Astrocyte of the cerebellum (primary cell): ENCODE measurements at places on chromosomes 5 and 9.

GRCh38 chr5:171710451-171711024 is 75.1 kb upstream of the SMIM23 start:
- no peak for DNase-seq

- no peak for DNase-seq
Observed at GRCh38 chr9:112860451-112860850, 30.2 kb downstream of the SLC46A2 start.

DNA sequence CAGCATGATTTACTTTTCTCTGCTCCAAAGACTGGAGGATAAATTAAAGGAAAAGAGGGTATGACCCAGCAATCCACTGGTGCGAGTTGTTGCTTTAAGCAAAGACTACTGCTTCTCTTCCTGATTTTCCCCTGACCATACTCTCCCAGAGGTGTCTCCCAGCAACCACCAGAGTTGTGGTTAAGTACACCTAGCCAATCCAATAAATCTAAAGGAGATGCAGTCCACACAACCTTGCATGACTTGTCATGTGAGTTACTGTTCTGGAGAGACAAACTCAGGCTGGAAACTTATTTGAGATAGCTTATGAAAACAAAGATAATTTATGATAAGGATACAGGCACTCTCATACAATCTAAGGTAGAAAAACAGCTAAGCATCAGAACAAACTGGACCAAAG is 11.9 kb downstream of the TMC1 start:
- DNase-seq, result no peak

GRCh38 chr9:70043285-70043684 is 363 bp upstream of the MAMDC2 start:
- DNase-seq, result no peak

GRCh38 chr9:69400470-69400869 is 75.5 kb downstream of the ENTREP1 start:
- no peak for DNase-seq

DNA sequence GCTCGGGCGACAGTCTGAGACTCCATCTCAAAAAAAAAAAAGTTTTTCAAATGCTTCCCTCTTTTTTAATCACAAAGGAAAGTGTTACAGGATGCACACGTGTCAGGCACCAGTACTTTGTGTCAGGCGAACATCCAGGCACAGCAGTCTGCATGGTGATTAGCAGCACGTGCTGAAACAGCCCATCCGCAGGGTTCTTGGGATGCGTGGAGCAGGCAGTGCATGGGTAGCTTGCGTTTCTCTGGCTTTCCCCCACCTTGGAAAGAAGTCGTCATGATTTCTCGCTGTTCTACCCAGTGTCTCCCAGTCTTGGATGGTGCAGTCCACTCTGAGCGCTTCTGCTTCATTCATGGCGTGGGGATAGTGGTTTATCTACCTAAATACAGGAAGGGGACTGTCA is 35.4 kb downstream of the GPR107 start:
- no peak for DNase-seq

GRCh38 chr5:140965905-140966292 is 377 bp upstream of the PCDHAC2 start:
- DNase-seq, result no peak

- peak; percentile 88 for DNase-seq
Observed at GRCh38 chr5:150138551-150139265, 16.9 kb downstream of the PDGFRB start.

DNA sequence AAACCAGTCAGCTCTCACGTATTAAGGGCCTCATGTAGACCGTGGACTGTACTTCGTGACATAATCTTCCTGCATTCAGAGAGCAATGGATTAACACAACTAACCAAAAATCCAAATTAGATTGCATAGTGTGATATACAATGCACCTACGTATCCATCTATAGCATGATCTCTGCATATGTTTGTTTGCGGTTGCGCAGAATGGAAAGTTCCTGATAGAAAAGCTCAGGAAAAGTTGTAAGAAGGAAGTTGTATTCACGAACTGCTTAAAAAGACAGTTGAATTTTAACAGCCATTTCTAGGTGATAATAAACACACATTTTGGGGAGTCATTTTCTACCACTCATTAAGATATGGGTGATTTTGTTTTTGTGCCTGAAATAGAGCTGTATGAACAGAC is 869.0 kb downstream of the TLE4 start:
- DNase-seq, result no peak

- DNase-seq, result peak; percentile 91
Observed at GRCh38 chr5:103461243-103461642, 101.3 kb downstream of the NUDT12 start.

DNA sequence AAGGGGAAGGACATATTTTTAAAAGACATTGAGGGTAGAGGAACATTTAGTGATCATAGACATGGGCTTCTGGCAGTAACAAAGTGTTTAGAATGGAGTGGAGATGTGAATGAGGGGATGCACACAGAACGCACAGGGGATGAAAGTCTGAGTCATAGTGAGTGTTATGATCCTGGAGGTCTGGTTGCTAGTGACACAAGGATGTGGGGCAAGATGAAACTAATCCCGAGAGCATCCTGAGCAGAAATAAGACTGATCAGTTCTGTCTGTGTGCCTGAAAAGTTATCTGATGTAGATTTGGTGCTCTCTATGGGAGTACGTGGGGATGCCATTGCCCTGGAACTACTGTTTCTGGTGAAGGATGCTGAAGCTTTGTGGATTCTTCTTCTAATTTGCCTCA is 141.1 kb downstream of the CHSY3 start:
- DNase-seq, result no peak

GRCh38 chr9:76414661-76415060 is 20.4 kb upstream of the RFK start:
- peak; percentile 81 for DNase-seq

- DNase-seq, result peak; percentile 80
Observed at GRCh38 chr9:130866474-130866965, 30.1 kb downstream of the QRFP start.

- DNase-seq, result no peak
Observed at GRCh38 chr5:135921388-135921787, 25.7 kb upstream of the IL9 start.

GRCh38 chr9:133114886-133115603 is 6.0 kb downstream of the RALGDS start:
- no peak for DNase-seq

- DNase-seq, result no peak
Observed at GRCh38 chr9:12934545-12935272, 159.9 kb downstream of the LURAP1L start.

GRCh38 chr5:175321927-175322532 is 122.0 kb downstream of the DRD1 start:
- peak; percentile 41 for DNase-seq

- no peak for DNase-seq
Observed at GRCh38 chr9:133168432-133168831, 4.7 kb upstream of the GBGT1 start.

GRCh38 chr5:89707891-89708290 is 701.7 kb downstream of the CETN3 start:
- DNase-seq, result no peak

DNA sequence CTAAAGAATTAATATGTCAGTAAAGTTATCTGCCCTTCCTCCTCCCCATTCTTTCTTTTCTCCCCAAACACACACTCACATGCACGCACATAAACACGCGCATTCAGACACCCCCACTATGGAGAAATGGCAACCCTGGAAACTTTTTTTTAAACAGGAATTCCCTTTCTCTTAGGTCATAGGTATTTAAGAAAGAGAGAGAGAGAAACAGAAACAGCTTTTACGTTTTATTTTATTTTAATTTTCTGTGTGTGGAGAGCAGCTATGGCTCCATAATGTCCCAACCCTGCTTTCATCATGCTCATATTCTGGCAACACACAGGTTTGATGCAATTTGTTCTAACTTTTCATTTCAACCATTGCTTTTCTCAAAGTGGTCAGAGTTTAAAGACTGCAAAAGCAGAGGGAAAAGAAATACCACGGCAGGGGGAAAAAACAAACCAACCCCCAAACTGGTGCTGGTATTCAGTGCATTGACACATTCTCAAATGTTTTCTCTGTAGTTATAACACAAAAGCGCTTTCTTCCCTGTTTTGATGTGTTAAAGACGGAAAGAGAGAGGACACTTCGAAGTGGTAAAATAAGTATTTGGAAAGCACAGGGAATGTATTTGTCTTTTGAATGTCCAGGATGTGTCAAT is 126.0 kb upstream of the TMEM161B start:
- DNase-seq, result no peak

- no peak for DNase-seq
Observed at GRCh38 chr9:99973455-99973854, 67.0 kb downstream of the STX17 start.

DNA sequence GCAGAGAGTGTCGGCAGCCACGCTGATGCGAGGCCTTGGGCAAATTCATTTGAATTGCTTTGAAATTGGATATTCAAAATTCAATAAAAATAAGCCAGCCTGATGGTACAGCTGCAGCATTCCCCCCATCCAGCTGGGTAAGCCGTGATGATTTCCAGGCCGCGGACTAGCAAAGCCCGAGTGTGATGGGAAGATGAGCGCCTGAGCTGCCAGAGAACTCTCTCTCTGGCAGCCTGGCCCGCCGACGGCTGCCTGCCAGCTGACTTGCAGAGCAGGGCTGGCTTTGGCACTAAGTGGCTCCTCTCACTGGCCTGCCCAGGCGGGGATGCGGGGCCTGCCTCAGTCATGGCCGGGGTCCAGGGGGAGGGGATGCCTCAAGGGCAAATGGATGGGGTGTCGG is 268.3 kb upstream of the WWC1 start:
- no peak for DNase-seq

- no peak for DNase-seq
Observed at GRCh38 chr5:68367287-68367686, 151.7 kb downstream of the PIK3R1 start.

GRCh38 chr9:83932011-83932410 is 10.8 kb upstream of the KIF27 start:
- DNase-seq, result no peak

DNA sequence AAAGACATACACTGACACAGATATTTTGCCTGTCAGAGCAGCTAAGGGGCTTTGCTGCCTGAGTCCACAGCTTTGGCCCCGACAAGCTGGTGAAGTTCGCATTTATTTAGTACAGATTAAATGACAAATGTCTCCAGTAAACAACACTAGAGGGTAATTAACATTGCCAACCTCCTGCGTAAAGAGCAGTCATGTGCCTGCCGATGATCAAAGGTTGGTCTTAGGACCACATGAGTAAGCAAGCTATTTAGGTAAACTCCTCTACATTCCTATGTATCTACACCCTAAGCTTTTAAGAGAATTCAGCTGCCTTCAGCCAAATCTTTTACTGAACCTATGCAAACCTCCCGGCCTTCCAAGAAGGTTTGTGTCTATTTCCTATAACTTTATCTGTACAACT is 73.0 kb upstream of the PJA2 start:
- no peak for DNase-seq

DNA sequence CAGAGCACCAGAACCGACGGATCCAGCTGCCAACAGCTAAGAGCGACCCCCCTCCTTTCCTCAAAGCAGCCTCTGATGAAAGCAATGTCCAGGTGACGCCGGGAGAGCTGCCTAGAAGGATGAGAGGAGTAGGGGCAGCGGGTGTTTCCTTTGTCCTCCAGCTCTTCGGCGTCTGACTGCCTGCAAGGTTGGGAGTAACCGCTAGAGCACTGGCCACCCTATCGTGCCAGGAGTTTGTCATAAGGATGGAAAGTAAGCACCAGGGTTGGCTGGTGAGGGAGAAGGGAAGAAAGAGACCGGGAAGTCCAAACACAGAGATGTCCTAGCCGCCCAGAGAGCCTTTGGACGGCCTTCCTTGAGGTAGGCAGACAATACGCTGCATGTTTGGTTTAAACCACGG is 10.8 kb downstream of the MRPL36 start:
- DNase-seq, result no peak

GRCh38 chr9:20292002-20292401 is 330.3 kb downstream of the MLLT3 start:
- no peak for DNase-seq

DNA sequence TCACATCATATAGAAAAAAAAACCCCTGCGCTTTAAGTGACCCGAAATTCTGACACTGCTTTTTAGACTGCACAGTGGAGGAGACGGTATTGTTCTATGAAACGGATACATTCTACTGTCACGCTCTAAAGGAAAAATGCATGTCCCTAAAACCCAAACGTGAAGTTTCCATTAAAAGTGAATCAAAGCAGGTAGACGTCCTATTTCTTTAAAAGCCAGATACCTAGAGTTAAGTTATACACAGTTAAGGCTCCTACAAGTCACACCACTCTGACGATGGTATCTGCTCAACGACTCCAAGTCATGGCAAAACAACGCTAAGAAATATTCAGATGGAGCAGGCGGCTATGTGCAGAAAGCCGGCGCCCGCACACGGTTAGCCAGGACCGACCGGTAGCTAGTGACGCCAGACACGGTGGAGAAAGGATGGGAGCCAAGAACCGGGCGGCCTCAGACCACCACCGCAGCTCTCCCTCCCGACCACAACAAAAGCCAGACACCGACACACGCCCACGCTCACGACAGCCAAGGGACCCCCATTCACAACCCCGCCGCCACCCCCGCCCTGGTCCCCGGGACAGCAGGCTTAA is 734 bp downstream of the SKP1 start:
- no peak for DNase-seq
